ENCODE measurements at places on chromosomes 5 and 9.
A peak's percentile ranks its signal among the peaks of the same experiment; 100 is the strongest.

DNA sequence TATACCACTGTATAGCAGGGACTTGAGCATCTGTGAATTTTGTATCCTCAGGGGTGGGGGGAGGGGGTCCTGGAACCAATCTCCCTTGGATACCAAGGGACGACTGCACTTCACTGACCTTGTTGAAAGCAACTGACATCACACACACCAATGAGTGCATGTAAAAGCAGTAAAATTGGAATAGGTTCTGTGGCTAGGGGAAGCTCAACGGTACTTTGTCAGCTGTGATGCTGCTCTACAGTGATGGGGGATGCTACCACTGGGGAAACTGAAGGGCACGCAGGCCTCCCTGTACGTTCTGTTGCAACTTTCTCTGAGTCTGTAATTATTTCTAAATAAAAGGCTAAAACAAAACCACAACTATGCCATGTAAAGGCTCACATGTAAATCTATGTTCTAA lies 47.0 kb upstream of the RETREG1 start:
- DNase-seq: no peak

- DNase-seq: no peak
Measured at GRCh38 chr9:14281136-14281795, 32.7 kb downstream of the NFIB start.

DNA sequence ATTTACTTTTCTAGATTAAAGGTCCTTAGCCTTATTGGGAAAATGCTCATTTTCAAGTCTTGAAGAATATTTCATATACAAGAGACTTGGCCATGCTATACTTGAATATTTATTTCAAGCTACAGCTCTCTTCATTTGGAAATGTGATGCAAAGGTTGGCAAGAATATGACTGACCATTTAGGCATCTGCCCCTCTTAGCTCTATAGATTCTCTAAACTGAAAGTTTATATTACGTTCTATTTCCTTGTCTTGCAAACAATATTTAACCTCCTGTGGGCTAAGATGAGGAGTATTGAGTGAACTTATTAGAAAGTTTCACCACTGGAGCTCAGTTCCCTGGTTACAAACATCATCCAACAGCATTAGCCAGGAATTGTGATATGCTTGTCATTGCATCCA lies 593.1 kb downstream of the MAT2B start:
- no peak for DNase-seq

GRCh38 chr5:35308421-35308820 lies 78.1 kb upstream of the PRLR start:
- DNase-seq: no peak

GRCh38 chr9:35882263-35882848 lies 12.2 kb upstream of the OR13J1 start:
- peak; percentile 77 for DNase-seq

DNA sequence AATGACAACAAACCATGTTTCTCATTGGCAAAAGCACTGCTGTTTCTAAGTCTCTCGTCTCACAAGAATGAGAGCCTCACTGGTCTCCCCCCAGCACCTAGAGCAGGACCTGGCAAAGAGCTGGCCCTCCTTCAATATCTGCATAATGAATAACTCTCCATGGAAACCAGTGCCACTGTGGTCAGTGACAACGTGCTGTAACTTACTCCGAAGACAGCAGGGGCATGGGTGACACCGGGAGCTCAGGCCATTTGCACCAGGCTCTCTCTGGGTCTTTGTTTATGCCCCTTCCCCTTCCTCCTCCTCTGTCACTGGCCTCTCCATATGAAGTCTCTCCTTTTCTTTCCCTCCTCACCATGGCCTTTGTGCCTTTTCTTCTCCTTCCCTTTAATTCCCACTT lies 33.3 kb downstream of the TAS2R1 start:
- DNase-seq: no peak

DNA sequence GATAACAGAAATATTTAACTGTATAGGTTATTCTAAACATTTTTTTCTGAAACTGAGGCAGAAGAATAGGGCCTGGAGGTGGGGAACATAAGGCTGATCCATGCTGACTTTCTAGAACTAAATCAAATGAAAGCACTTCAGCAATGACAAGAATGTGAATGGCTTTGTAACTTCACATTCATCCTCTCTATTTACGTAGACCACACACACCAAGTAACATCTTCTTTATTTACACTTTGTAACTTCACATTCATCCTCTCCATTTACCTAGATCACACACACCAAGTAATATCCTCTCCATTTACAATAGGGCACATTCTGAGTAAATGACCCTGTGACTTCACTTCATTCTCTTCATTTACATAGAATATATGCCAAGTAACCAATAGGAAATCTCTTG lies 251.8 kb upstream of the CDH9 start:
- no peak for DNase-seq

GRCh38 chr5:88145611-88146467 lies 122.8 kb downstream of the TMEM161B start:
- DNase-seq: no peak

DNA sequence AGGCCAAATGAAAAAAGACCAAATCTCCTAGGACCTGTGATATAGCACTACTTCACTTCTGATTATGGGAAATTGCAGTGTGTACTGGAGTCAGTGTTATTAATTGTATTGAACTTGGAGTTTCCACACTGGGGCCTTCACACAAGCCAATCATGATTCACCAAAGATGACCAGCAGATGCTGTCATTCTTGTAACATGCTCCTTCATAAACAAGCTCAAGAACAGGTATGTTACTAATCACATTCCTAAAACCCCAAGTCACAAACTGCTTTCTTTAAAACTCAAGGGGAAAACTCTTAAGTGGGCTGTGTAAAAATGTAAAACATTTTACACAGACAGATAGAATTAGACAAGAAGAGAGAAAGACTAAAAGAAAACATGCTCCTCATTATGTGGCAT lies 5.6 kb downstream of the KLHL3 start:
- no peak for DNase-seq

- no peak for DNase-seq
Measured at GRCh38 chr9:75648034-75648433, 242.4 kb upstream of the PCSK5 start.

GRCh38 chr5:86029308-86029707 lies 588.4 kb upstream of the COX7C start:
- DNase-seq: no peak

GRCh38 chr9:79868567-79869189 lies 296.9 kb downstream of the TLE4 start:
- DNase-seq: peak; percentile 16

- no peak for DNase-seq
Measured at GRCh38 chr5:39267186-39267585, 47.8 kb upstream of the FYB1 start.

- DNase-seq: no peak
Measured at GRCh38 chr5:14386884-14387624, 194.5 kb upstream of the OTULINL start.

- DNase-seq: no peak
Measured at GRCh38 chr5:33338336-33339110, 102.2 kb upstream of the TARS1 start.

DNA sequence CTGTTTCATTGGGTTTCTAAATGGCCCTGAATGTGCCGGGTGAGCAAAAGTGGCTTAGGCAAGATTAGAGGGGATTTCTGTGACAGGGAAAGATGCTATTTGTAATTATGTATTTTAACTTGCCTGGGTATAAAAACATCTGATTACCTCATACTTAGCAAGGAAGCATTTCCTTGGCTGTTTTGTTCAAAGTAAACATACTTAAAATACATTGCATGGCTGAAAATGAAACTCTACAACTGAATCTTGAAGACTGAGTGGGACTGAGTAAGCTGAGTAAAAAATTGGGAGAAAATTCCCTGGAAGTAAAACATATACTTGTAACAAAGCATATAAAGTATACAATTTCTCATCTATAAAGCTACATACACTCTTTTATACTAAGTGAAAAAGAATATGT lies 197.5 kb downstream of the IRX1 start:
- no peak for DNase-seq

DNA sequence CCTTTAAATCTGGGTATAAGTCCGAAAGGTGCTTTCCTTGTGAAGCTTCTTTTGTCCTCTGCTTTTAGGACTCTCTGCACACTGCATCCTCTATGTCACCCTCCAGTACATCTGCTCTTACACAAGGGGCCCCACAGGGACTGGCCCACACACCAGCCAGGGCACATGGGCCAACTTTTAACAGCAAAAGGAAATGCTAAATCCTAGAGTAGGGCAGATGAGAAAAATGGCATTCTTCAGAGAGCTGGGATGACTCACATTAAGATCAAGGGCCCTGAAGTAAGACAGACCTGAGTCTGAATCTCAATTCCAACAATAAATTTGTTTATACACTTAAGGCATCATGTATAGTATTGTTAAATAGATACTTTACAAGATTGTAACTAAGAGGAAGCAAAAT lies 40.3 kb upstream of the CDKN2B start:
- DNase-seq: no peak

GRCh38 chr9:79193001-79193400 lies 378.8 kb upstream of the TLE4 start:
- DNase-seq: no peak

DNA sequence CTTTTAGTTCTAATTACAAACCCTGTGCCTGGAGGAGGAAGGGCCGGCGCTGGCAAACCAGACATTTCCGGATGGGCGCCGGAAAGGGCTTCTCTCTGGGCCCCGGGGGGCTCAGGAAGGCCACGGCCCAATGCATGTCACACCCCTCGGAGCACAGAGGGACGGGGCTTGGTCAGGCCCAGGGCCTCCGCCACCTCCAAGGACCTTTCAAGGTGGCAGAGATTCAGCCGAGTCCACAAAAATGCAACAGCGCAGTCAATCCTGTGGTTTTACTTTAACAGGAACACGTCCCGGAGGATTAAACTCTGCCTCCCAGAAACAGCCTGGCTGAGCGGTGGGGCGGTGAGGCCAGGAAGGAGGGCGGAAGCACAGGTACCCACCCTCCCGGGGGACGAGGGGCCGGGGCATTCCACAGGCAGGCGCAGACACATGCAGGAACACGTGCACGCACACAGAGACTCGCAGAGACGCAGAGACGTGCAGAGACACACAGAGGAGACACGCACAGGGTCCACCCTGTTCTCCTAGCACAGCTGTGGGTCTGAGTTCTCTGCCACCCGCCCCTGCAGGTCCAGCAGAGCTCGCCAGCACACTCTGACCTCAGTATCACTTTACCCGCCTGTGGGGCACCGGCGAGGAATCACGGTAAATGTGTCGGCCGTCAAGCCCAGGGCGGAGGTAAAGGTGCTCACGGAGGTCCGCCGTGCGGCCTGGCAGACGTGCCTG lies 23.0 kb downstream of the SLC9A3 start:
- no peak for DNase-seq

DNA sequence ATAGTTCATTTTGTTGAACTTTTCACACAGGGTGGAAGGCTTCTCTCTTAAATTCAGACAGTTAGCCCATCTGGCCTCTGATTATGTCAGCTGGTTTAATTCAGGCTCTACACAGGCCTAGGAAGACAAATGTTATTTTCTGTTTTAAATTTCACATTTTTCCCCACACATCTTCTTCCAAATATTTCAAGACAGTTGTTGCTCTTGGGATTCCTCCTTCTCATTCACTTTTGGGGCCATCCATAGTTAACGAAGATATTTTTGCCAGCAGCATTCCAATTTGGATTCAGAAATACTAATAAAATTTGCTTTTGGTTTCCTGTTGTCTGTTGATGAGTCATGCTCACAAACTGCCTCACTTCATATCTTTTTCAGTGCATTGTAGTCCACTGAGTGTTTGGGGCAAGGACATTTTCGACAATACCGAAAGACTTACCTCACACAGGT lies 475.4 kb downstream of the DMAC1 start:
- no peak for DNase-seq

- DNase-seq: no peak
Measured at GRCh38 chr9:130936285-130937117, 2.5 kb downstream of the FIBCD1 start.

GRCh38 chr5:79236362-79236969 lies 535 bp downstream of the JMY start:
- DNase-seq: no peak

DNA sequence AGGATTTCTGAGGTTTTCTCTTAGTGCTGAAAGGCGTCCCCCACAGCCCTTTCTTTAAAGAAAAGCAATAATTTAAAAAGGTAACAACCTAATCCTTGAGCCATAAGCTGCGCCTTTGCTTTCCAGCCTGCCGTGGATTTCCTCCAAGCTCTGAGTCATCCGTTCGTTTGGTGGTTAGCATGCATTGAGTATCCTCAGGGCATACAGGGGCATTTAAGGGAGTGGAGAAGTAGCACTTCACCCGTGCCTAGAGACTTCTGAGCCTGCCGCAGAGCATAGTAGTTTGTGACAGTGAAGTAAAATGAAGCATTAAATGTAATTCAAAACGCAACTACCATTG lies 892 bp upstream of the TNC start:
- DNase-seq: no peak

GRCh38 chr5:3365501-3366215 lies 230.0 kb upstream of the IRX1 start:
- DNase-seq: no peak

GRCh38 chr5:2441495-2442180 lies 309.8 kb downstream of the IRX2 start:
- DNase-seq: no peak

DNA sequence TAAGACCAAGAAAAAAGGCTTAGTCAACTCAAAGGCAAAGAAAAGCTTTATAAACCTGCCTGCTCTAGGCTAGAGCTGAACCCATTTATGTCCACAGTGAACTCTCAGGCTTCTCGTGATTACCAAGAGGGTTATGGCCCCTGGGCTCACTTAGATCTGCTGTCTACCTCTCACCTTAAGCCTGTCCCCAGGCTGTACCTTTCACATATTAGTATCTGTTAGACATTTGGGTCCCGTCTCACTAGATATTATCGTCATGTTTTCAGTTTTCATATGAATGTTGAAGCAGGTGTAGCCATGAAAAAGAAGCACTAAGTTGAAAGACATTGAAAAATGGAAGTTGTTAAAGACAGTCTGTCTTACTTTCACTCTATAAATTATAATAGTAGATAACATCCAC lies 75.2 kb upstream of the COX7C start:
- DNase-seq: no peak

DNA sequence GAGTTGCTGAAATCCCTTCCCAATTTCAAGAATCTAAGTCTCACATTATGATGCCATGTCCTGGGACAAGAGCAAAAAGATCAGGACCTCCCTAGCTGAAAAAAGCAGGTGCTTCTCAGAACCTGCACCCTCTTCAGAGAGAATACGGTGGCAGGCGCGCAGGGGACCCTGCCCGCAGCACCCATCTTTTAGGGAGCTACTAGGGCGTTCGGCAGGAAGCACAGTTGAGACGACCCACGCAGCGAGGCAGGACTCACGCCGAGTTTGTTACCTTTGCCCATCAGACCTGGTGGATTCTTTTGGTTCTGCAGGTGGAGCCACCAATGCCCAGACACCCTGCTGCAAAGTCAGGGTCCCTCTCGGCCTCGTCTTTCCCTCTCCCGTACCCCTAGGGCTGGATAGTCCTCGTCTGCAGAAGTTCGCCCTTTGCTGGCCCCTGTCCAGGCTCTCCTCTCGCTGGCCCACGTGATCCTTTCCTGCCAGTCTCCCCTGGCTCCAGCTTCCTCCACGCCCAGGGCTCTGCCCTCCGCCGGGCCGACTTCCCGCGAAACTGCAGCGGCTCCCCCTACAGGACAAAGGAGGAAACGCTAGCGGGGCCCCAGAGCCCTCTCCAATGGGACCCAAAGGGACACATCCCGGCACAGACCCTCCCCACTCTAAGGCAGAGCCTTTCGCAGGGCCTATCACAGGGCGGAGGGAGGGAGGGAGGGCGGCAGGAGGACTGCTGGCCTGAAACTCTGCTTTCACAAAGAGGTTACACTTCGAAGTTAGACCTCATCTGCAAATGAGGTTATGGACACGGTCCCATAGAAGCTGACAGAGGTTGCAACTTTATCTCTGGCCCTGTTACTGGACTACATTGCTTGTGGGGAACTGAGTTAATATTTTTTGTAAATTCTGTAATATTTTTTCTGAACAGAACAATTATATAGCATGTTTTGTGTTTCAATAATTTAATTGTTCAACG lies 28.8 kb downstream of the TMEM174 start:
- peak; percentile 68 for DNase-seq
